ENCODE measurements at places on chromosomes 4 and X. TPM values are rescaled to one million over a fixed set of nuclear protein-coding genes. Genes with fewer than 3 reads are reported as not detected.

- DNase-seq, result no peak
These were observed 29.6 kb downstream of the SATL1 start for GRCh38 chrX:85213792-85214530.

GRCh38 chrX:150527108-150527507 lies 41.3 kb upstream of the MTM1 start:
- DNase-seq, result no peak

DNA sequence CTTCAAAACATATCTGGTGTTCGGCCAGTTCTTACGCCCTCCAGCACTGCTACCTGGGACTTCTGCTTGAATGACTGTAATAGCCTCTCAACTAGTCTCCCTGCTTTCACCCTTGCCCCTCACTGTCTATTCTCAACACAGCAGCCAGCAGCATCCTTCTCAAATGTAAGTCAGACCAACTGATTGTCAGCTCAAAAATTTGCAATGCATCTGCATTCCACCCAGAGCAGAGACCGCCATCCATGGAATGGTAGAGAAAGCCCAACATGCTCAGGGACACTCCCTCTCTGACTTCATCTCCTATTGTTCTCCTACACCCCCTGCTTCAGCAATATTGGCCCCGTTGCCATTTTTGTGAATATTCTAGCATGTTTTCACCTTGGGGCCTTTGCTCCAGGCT lies 5.9 kb downstream of the TLR7 start:
- no peak for DNase-seq

GRCh38 chrX:153960786-153961185 lies 10.8 kb downstream of the HCFC1 start:
- no peak for DNase-seq

GRCh38 chr4:78299565-78299972 lies 242.4 kb downstream of the FRAS1 start:
- DNase-seq, result no peak

DNA sequence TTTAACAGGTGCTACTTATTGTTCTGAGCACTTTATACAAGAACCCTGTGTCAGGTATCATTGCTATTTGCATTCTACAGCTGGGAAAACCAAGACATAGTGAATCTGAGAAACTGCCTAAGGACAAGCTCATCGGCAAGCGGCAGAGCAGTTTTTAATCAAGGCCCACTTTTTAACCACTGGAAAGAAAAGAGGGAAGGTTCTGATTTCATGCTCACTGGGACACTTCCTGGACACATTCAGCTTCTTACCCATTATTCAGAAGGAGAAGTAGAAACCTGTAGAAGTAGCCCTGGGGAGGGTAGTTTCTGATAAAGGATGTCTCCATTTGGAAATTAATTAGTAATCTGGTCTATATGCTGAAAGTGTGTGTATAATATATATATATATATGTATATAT lies 2.5 kb upstream of the LNX1 start:
- DNase-seq, result no peak

- DNase-seq, result no peak
These were observed 173.0 kb upstream of the EMCN start for GRCh38 chr4:100690812-100691211.

GRCh38 chrX:114073926-114074325 lies 510.0 kb upstream of the HTR2C start:
- no peak for DNase-seq

DNA sequence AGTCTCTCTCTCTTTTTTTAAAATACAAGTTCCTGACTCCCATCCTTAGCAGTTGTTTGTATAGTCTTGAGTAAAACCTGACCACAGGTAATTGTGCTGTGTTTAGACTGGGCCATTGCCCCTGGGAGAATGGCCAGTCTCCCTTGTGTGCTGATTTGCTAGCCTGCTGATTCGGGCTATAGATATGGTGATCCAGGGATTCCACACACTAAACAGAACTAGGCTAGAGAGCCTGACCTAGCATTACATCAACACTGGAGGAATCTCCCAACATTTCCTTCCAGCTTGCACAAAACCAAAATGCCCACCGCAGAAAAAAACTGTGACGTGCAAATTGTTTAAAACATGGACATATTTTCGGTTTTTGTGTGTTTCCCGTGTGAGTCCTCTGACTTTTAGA lies 5.1 kb downstream of the UPRT start:
- no peak for DNase-seq

DNA sequence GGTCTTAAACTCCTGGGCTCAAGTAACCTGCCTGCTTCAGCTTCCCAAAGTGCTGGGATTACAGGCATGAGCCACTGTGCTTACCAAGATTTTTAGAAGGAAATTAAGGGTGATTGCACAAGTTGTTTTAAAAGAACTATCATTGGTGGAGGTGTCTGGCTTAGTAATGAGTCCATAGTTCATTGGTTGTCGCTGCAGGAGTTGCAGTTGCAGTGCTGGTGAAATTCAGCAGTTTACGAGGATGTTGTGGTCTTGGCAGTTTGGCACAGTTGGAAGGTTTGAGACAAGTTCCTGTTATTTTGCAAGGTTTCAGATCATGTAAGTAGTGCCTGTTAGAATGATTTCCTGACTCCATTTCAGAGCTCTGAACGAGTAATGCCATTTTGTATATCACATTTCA lies 48.1 kb downstream of the RAB40AL start:
- DNase-seq, result no peak

The CCDC110 gene
- 0.29 TPM for total RNA-seq

The SMIM9 gene
- not detected for total RNA-seq

The HPGD gene
- total RNA-seq, result 158 TPM

The COL4A6 gene
- total RNA-seq, result 34.6 TPM

The SOWAHB gene
- not detected for total RNA-seq

Measured in uterus (tissue), 4 donors.